ENCODE measurements at places on chromosomes 13 and 19. TPM values are rescaled to one million over a fixed set of nuclear protein-coding genes. Genes with fewer than 3 reads are reported as not detected.

Gene FGF21
- not detected for total RNA-seq

Gene TUBB4A
- 7.2 TPM for total RNA-seq

Gene SLC7A10
- 0.15 TPM for total RNA-seq

Gene ZNF177
- 0.22 TPM for total RNA-seq

Gene CGB7
- 0.40 TPM for total RNA-seq

Gene APOE
- total RNA-seq: 13.6 TPM

Gene CYP2A6
- not detected for total RNA-seq

Gene CHERP
- total RNA-seq: 30.7 TPM

Gene RXFP2
- total RNA-seq: not detected

Gene CYP4F8
- not detected for total RNA-seq

Gene DACH1
- not detected for total RNA-seq

Gene CEBPA
- 10.2 TPM for total RNA-seq

All from A549 treated with GW870086 at 1 μM for 4 hours (cell line).